ENCODE measurements at places on chromosomes 4 and X.

DNA sequence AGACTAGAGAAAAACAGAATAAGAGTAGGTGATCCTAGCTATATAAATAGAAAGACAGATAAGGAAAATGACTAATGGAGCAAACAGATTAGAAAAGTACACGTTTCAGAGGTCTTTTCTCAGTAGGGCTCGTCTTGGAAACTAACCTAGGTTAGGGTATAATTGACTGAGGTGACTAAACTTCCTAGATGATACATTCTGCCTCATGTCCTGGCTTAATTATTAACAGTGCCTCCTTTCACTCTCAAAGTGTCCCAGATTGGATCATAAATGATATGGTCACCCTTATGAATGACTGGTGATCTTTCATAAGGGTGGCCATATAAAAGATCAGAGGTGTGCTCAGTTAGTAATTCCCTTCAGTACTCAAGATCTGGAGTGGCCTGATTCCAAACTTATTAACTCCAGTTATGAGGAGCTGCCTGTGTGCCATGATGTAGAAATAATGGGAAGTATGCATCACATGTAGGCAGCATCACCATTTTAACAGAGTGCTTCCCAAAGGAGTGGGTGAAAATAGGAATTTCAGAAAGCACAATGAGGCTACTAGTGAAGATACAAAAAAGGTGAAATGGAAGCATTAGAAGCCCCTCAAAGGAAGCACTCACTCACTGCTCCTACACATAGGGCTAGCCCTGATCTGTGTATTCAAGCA, 14.7 kb upstream of the GRIA3 start:
- DNase-seq, result no peak

- no peak for DNase-seq
Observed at GRCh38 chrX:129495900-129496299, 27.4 kb downstream of the SMARCA1 start.

GRCh38 chr4:124931050-124931449, 218.5 kb upstream of the ANKRD50 start:
- no peak for DNase-seq

DNA sequence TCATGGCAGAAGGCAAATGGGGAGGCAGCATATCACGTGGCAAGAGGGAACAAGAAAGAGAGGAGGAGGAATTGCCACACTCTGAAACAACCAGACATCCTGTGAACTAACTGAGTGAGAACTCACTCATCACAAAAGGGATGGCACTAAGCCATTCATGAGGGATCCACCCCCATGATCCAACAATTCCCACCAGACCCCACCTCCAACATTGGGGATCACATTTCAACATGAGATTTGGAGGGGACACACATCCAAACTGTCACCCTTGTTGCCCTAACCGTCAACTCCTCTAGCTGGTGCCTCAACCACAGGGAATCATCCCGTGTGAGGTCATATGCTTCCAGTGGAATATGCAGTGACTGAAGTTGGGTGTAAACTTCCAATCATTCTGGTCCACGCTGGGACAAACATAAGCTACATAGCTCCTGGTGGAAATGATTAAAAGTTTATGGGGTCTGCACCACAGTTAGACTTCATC, 62.5 kb downstream of the TEX13C start:
- DNase-seq, result no peak

- DNase-seq, result no peak
Observed at GRCh38 chrX:120690344-120690743, 60.5 kb upstream of the C1GALT1C1 start.

DNA sequence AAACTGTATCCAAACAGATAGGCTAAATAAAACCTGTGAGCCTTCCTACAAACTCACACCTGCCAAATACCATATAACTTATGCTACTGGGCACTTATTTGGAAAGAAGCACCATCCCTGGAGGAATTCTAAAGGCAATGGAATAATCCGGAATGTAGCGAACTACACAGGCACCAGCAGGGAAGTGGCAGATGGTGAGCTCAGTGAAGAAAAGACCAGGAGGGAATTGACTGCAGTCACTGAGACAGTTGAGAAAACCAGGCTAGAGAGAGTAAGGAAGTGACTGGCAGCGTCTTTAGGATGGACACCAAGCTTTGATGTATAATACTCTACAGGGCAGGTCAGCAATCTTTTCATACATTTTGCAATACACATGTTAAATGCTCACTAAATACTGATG, 16.3 kb downstream of the NDNF start:
- DNase-seq, result no peak

DNA sequence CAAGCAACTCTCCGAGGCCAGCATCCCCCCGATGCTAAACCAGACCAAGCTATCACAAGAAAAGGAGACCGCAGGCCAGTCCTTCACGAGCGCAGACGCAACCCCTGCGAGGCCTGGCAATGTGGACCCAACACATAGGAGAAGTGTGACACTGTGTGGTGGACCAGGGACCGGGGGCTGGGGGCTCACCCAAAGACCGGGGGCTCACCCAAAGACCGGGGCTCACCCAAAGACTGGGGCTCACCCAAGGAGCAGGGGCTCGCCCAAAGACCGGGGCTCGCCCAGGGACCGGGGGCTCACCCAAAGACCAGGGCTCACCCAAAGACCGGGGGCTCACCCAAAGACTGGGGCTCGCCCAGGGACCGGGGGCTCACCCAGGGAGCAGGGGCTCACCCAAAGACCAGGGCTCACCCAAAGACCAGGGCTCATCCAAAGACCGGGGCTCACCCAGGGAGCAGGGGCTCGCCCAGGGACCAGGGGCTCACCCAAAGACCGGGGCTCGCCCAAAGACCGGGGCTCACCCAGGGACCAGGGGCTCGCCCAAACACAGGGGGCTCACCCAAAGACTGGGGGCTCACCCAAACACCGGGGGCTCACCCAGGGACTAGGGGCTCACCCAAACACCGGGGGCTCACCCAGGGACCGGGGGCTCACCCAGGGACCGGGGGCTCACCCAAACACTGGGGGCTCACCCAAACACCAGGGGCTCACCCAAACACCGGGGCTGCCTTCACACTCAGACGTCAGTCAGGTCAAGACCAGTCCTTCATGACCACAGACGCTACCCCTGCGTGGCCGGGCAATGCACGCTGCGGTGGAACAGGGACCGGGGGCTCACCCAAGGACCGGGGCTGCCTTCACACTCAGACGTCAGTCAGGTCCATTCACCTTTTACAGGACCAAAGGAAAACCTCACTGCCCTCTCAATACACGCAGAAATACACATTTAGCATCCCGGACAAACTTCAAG, 32.9 kb downstream of the PPP2R3B start:
- DNase-seq, result no peak

- no peak for DNase-seq
Observed at GRCh38 chr4:96205143-96205936, 365.4 kb downstream of the PDHA2 start.

- no peak for DNase-seq
Observed at GRCh38 chr4:177282284-177282835, 27.3 kb upstream of the NEIL3 start.

GRCh38 chr4:24802648-24803047, 7.3 kb downstream of the SOD3 start:
- no peak for DNase-seq

GRCh38 chrX:18664947-18665346, 7.0 kb downstream of the RS1 start:
- DNase-seq, result no peak

DNA sequence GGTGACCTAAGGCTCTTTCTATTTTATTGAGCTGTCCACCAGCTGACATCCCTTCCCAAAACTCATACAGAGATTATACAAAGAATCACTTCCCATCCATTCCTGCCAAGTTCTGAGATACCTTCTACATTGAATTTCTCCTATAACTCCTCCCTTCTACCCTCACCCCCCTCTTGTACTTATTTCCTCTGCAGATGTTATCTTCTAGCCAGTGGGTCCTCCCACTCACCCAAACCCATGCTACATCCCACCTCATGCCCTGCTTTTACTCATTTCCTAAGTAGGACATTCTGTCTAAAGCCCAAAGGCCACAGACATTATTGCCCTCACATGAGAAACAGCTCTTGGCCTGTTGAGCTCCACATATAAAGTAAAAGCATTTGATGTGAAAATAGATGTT, 28.6 kb downstream of the BMX start:
- DNase-seq, result no peak

DNA sequence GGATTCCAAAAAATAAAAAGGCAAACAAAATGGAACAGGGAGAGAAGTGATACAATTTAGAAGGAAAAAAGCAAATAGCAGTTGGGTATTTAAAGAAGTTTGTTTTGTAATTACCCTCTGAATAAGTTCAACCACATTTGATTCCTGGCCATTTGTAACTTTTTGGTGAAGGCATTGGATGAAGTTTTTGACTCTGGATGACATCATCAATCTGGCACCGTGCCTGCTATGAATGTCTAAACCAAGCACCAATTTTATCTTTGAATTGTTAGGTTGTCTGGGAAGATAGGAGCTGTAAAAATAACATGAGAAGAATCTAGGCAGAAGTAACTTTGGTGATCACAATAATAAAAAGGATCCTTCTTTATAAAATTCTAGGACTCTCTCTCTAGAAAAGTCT, 29.5 kb downstream of the TMPRSS11A start:
- DNase-seq, result no peak

DNA sequence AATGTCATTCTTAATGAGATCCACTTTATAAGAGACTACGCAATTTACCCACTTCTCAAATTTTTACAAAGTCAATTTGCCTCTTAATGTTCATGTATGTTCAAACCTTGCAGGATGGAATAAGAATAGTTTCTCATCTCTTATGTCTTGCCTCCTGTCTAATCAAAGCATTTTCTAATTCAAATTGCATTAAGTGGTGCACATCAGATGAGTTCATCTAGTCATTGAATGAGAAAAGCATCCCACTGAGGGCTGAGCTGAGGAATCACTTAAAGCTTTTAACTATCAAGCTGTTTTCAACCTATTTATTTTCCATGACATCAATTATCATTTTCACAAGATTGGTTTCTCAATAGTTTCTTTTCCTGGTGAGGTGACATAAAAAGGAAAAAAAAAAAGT, 1964.0 kb downstream of the PCDH7 start:
- DNase-seq, result no peak

DNA sequence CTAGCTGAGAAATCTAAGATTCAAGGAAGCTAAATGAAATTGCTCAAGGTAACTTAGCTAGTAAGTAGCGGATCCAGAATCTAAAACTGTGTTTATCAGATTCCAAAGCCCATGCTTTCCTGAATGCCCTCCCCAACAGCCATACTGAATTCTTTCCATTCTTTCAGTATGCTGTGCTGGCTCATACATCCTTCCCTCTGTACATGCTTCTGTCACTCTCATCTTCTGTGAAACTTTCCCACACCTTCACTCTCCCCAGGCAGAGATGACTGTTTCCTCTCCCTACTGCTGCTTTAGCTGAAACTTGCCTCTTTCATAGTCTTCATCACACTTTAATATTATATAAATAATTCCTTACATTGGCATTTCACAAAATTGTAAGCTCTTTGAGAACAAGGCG, 39.3 kb upstream of the SMARCAD1 start:
- DNase-seq, result no peak

GRCh38 chr4:8278009-8278395, 8.4 kb downstream of the HTRA3 start:
- DNase-seq, result no peak

DNA sequence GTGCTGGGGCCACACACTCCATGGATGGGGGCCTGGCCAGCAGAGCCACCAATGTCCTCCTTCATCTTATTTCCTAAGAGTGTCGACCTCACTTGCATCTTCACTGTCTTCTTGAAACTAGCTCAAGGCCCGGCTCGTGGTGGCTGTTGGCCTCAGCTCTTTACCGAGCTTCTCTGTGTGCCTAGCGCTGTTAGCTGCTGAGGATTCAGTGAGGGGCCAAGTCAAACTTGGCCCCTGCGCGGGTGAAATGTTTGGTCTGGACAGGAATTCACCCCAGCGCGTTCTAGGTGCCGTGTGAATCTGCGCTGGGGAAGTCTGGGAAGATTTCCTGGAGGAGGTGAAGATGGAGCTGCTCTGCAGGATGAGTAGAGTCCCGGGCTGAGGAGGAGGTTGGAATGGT, 8.5 kb downstream of the SORCS2 start:
- DNase-seq, result no peak

GRCh38 chrX:19857131-19857530, 30.3 kb downstream of the SH3KBP1 start:
- DNase-seq, result no peak

DNA sequence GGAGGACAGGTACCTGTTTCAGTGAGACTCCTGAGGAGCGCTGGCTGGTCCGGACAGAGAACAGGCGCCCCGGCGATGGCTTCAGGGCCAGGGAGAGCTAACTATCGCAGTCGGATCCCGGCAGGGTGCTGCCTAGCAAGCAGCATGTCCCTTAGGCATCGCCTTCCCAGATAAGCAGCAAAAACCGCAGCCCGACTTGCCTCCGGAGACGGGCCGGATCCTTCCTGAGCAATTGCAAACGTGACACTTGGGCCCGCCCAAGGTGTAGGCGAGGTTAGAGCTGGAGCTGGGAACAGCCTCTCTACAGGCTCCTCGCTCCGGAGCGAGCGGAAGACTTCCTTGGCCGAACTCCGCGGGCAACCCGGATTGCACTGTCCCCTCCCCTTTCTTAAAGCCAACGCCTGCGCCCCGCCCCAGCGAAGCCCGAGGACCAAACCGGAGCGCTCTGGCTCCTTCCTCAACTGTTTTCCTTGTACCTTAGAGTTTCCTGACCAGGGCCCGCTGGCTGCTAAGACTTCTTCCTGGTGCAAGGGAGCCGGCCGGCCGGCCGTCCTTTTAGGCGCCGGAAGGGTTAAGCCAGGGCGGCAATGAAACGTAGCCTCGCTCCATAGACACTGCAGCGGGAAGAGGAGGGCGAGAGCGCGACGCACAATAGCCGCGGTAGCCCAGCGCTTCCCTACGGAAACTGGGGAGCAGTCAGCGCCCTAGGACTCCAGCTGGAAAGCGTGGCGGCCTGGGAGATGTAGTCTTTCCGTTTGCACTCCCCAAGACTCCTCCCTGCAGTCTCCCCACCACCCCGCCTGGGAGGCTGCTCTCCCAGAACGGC, at the start of gene OPHN1:
Gene OPHN1, minus strand, starts transcription at position 341 of the 826 bp plus-strand sequence. CDS start 475 bp downstream, outside the sequence.
- DNase-seq, result no peak

DNA sequence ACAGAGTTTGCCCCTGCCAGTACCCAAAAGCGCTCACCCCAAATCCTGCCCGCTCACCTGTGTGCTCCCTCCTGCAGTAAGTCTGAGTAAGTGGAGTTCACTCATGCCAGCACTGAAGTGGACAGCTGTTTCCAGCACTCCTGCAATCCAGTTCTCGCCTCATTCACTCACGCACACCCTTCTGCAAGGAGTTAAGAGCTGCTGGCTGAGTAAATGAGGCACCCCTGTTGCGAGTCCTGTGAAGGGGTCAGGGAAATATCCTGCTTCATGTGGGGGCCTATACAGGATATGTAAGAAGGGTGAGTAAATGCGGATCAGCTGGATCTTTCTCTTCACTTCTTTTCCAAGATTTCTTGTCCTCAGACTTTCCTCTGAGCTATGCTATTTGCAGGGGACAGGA, 23.5 kb downstream of the CXCL8 start:
- DNase-seq, result no peak

DNA sequence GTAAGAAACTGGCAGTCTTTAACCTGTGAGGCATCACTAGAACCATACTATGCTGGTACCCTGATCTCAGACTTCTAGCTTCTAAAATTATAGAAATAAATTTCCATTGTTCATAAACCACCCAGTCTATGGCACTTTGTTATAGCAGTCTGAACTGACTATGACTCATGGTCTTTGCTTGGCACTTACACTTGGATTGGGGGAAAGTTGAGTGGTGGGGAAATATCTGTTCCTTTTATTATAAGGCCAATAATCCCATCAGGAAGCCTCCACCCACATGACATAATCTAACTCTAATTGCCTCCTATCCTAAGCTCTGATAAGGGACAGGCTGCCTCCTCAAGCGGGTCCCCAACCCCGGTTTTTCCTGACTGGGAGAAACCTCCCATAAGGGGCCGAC, 61.4 kb upstream of the PACRGL start:
- no peak for DNase-seq

- no peak for DNase-seq
Observed at GRCh38 chr4:158786121-158786601, 17.3 kb downstream of the FNIP2 start.

All from activated CD8-positive, alpha-beta T cell treated with anti-CD3 and anti-CD28 coated beads, Interleukin-2, amount 10 ng/mL, durations not matched to agents 7 days and 5 days (primary cell).